Central memory CD4-positive, alpha-beta T cell (primary cell): ENCODE measurements at places on chromosomes 1 and 21.

DNA sequence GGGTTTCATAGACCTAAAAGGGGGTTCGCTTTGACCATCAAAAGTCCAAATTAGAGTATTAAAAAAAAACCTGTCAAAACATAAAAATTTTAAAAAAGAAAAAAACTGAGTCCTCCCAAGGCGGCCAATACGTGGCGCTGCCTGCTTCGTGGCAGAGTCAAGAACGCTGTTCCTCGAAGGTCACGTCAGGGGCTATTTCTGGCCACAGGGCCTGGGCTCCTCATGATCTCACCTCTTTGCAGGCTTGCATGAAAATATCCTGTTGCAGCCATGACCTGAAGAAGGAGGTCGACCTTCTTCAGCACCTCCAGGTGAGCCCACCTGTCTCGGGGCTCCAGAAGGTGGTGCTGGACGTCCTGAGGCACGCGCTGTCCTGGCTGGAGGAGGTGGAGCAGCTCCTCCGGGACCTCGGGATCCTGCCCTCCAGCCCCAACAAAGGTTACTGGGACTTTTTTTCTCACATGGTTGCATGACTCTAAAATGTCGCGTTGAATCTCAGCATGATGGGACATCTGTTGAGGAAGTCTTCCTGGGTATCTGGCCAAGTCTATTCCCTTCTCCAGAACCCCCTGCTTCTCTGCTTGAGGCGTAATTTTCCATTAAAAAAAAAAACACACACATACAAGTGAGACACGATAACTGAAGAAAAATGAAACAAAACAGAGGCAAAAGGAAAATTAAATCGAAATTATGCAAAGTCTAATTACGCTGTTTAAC lies 80.4 kb upstream of the EFHD2 start:
- no peak for DNase-seq

DNA sequence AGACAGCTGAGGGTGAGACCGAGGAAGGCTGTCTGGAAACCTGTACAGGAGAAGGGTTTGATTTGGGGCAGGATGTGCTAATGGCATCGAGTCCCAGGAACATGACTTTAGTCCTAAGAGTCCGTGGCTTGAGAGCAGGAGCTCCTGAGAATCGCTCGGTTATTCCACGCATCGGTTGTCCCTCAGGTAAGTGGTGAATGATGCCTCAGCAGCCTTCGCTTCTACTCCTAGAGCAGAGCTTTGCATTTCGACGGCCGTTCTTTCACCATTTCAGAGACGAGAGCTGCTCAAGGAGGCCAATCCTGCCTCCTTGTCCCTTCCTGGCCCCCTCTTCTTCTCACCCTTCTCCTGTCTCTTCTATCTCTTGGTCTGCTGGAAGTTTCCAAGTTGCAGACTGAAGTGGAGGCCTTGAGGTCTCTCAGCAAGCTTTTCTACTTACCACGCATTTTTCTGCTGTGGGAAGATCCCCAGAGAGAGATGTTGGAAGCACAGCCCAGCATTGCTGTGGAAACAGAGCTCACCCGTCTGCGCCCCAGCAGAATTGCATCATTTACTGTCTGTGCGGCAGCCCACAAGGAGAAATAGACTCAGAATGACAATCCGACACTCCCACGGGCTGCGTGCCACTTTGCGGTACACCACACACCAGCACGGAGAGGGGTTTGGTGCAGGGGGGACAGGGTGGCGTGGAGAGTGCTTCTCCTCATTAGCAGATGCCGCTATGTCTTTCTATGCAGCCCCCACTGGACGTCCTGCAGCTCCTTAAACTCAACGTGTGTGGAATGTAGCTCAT lies 270.7 kb upstream of the C1orf174 start:
- DNase-seq, result no peak

GRCh38 chr1:9292361-9293240 lies at the start of gene SPSB1:
Gene SPSB1 (plus strand): TSS chr1:9292894. CDS start chr1:9355892, 62,998 bp downstream.
- DNase-seq, result peak; percentile 47

GRCh38 chr1:9110669-9111356 lies 18.1 kb downstream of the GPR157 start:
- peak; percentile 69 for DNase-seq

DNA sequence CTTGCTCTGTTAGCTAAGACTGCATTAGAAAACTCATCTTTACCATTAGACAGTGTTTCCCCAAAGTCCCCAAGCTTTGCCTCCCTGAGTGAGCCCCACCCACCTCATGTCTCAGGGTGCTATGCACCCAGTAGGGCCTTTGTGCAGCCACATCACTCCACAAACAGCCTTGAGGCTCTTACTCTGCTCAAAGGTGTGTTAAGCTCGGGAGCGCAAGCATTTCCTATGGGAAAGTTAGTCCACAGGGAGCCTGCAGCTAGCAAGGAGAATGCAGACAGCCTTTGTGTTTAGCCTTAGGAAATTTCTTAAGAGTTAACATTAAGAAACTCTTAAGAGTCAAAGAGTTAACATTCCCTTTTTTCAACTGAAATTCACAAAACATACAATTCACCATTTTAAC lies 278.8 kb downstream of the AJAP1 start:
- DNase-seq, result no peak

- no peak for DNase-seq
Measured at GRCh38 chr21:31803039-31804007, 69.5 kb upstream of the HUNK start.

DNA sequence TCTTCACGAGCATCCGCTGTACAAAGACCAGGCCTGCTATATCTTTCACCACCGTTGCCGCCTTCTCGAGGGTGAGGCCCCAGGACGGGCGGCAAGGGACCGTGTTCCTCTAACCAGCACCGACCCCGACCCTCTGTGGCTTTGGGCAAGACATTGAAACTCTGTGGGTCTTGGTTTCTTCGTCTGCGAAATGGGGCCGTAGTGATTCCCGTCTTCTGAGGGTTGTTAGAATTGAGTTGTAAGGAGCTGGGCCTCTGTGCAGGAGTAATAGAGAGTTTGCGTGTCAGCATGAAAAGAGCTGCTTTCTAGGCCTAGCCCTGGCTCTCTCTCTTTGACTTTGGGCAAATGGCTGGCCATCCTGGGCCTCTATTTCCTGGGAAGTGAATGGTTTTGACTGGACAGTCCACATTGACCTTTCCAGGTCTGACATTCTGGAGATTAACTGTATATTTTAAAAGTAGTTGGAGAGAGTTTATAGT lies 591 bp downstream of the MRPL37 start:
- no peak for DNase-seq

DNA sequence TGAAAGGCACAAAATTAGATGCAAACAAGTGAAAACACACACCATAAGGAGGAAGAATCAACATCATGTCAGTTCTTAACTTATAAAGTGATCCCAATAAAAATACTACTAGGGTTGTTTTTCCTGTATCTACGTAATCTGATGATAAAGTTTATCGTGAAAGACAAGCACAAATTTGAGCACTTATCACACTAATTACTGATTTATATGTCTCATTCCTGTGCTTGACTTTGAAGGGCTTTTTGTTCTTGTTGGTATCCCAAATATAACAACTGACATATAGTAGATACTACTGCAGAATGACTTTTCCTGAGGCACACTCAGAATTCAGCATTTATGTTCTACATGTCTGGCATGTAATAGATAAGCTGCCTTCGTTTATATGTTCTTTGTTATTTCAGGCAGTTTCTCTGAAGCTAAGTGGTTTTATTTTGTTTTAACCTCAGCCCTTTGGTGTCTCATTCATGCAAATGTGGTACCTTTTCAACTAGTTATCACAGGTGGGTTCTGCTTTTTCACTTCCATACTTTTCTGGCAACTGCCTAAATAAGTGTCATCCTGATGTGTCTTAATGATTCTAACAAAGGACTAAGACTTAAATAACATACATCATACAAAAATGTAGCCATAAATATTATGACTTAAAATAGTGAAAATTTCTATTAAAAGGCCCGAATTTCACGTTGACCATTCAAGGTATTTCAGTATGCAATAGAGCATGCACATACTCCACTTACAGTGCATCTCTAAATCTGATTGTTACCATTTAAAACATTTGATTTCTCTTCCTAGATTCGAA lies 73.2 kb downstream of the LRRC8C start:
- DNase-seq, result no peak

DNA sequence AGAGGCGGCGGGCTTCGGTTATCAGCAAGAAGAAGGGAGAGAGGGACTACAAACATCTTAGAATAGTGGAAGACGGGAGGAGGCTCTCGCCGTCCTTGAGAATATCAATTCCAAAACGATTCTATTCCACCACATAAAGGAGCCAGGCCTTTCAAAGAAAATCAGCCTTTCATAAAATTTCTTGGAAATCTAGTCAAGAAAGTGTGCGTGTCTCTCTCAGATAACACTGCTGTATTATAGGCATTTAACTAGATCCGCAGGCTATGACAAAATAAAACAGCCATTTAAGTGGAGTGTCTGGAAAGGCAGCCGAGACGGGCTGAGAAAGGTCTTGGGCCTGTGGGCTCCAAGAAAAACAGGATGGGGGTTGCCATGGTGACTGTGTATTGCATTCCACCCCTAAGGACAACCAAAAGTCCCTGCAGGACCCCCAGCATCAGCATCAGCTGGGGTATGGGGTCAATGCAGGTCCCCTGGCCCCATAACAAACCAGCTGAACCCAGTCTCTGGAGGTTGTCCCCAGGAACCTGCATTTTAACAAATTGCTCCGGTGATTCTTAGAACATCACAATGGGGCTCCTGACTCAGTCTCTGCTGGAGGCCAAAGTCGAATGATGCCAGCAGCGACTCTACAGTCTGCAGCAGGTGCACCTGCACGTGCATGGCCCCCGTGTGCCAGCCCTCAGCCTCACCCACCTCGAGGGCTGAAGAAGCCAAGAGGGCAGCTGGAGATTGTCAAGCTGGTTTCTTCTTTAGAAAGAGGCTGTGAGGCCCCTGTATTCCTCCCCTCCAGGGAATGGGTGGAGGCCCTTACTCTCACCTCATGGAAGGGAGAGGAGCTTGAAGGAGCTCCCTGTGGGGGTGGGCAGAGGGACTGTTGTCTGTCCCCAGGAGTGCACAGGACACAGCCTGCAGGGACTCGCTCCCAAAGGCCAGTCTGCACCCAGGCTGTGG lies 287.4 kb downstream of the NPHP4 start:
- DNase-seq, result no peak

DNA sequence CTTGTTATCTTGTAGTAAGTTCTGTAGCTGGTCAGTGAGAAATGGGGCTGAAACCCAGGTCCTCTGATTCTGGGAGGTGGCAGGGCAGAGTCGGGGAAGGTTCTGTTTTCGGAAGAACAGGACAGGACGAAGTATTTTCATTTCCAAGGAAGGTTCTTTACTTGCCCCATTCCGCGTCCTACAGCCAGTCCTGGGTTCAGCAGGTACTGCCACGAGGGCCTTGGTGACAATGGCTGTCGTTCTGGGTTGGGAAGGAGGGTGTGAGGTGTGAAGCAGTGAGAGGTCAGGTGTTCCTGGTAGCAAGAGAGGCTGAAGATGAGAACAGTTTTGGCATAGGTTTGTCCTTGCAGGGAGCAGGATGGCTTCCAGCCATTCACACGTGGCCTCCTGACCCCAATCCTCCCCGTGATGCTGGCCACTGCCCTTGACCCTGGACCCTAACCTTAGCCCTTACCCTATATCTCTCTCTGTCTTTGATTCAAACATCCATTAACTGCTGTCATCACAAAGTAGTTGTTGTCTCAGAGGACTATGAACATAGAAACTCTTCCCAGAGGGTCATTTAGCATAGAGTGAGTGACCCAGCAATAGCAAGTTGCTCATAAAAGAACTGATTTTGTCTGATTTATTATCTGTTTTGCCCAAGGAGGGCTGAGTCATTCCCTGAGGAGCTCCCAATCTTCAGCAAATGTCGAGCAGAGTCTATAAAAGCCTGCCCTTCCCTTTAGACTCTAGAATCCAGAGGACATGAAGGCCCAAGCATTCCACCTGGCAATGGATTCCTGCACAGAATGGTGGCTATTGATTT lies 25.0 kb downstream of the VASH2 start:
- no peak for DNase-seq
